ENCODE measurements at places on chromosomes 5 and 9.
A peak's percentile ranks its signal among the peaks of the same experiment; 100 is the strongest.

GRCh38 chr5:73436535-73437100, 12.0 kb downstream of the FOXD1 start:
- peak overlapping the region; percentile 49 for H3K4me3 ChIP-seq
- no peak overlapping the region for H3K27ac ChIP-seq
- H3K4me1 ChIP-seq, result no peaks in the 10 kb centered on the region

GRCh38 chr5:169805527-169805934, 168.5 kb downstream of the DOCK2 start:
- H3K27me3 ChIP-seq, result no peaks in the 10 kb centered on the region
- no peaks in the 10 kb centered on the region for H3K36me3 ChIP-seq
- no peaks in the 10 kb centered on the region for H3K4me1 ChIP-seq
- DNase-seq, result no peak

- no peaks in the 10 kb centered on the region for H3K36me3 ChIP-seq
- no peaks in the 10 kb centered on the region for H3K27me3 ChIP-seq
- no peak overlapping the region for H3K4me3 ChIP-seq
- no peak overlapping the region for H3K27ac ChIP-seq
- no peaks in the 10 kb centered on the region for H3K4me1 ChIP-seq
These were observed 672.5 kb downstream of the PRELID2 start for GRCh38 chr5:145162626-145163025.

DNA sequence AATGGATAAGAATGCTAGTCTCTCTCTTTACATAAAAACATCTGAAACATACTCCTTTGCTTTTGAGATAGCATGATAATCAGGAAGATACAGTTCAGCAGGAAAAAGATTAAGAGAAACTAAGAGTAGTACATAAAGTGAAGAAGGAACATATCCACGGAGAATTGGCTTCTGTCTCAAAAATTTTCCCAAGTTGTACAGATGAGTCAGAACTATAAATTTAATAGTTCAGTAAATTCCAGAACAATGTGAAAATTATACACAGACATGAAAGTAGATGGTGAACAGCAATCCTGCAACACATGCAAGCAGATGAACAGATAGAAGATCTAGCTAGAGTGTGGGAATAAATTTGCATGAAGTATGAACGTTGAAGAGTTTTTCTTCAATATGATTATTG, 691.4 kb upstream of the RIOK2 start:
- H3K4me3 ChIP-seq, result no peak overlapping the region
- DNase-seq, result no peak
- H3K27me3 ChIP-seq, result no peaks in the 10 kb centered on the region
- H3K36me3 ChIP-seq, result no peaks in the 10 kb centered on the region
- no peak overlapping the region for H3K27ac ChIP-seq

GRCh38 chr5:39986614-39987013, 561.8 kb upstream of the DAB2 start:
- no peak overlapping the region for H3K27ac ChIP-seq
- no peak for DNase-seq
- H3K36me3 ChIP-seq, result no peaks in the 10 kb centered on the region
- H3K4me1 ChIP-seq, result no peaks in the 10 kb centered on the region
- H3K4me3 ChIP-seq, result no peak overlapping the region

DNA sequence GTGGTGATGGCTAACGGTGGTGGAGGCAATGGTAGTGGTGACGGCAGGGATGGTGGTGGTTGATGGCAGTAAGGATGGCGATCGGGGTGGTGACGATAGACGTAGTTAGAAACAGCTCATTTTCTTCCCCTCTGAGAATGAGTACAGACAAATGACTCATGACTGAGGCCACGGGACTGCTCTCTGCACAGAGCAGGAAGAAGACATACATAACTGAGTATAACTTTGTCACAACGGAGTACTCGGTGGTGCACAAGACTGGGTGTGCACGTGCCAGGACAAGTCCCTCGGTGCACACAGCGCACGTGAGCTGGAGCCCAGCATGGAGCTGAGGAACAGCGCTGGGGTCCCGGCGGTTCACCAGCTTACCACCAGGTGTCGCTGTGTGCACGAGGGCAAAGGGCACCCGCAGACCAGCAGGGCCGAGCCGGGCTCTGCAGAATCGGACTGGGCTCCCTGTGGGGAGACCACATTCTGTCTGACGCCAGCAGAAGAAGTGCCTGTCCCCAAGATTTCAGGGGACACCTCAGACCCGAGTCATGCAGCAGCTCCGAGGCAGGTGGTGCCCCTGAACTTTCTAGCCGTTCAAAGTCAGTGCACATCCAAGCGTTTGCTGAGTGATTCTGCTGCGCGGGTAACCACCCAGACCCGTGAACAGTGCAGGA, 188.6 kb downstream of the FSTL4 start:
- H3K4me3 ChIP-seq, result no peak overlapping the region
- no peak overlapping the region for H3K27ac ChIP-seq
- peak; percentile 48 for DNase-seq
- H3K4me1 ChIP-seq, result no peaks in the 10 kb centered on the region

DNA sequence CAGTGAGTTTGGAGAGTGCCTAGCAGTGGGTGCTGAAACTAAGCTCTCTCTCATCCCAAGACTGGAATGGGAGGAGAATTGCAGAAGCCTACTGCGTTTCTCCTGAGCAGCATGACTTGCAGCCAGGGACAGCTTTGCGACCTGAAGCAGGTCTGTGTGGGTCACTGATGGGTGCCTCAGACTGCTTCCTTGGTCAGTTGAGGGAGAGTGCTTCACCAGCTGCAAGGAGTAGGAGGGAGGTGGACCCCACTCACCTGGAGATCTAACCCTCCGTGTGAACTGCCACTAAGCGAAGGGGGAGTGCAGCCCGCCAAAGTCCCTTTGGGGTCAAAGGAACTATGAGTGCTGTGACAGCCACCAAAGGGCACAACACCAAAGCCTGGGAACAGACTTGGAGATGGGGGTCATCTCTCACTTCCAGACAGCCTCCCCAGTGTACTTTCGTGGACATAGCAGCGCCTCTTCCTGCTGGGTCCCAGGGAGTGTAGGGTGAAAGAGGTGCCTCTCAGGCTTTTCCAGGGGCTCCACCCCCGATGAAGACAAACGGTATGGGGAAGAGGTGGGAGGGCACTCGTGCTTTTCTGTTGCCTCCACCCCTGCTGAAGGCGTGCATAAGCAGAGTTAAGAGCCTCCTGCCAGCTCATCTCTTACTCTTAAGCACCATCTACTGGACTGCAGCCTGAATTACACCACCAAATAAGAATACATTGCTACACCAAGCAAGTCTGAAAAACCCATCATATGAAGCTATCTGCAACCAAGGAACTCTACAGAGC, 34.3 kb upstream of the MACIR start:
- 0 out of 2 replicates have a peak overlapping the region, but pooled peaks have one; percentile 19 for H3K4me3 ChIP-seq
- H3K36me3 ChIP-seq, result no peaks in the 10 kb centered on the region
- H3K27ac ChIP-seq, result no peak overlapping the region
- no peaks in the 10 kb centered on the region for H3K27me3 ChIP-seq
- no peaks in the 10 kb centered on the region for H3K4me1 ChIP-seq
- peak; percentile 81 for DNase-seq

GRCh38 chr9:112349008-112349333, 15.6 kb upstream of the PTBP3 start:
- no peaks in the 10 kb centered on the region for H3K36me3 ChIP-seq
- H3K27ac ChIP-seq, result no peak overlapping the region
- DNase-seq, result no peak

DNA sequence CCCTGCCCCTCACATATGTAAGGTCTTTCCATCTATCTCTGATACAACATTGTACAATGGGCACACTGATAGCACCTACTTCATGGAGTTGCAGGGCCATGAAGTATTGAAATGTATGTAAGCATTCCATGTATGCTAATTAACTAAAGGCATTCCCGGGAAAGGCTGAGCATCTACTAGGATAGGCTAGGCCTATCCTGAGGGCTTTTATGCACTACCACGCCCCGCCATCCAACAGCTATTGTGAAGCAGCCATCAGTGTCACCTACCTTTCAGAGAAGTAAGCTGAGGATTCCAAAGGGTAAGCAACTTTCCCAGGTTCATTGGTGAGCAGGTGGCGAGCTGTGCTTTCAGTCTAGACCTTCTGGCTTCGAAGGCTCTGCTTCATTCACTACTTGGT, 47.6 kb downstream of the NSG2 start:
- no peaks in the 10 kb centered on the region for H3K4me1 ChIP-seq
- no peaks in the 10 kb centered on the region for H3K36me3 ChIP-seq
- no peak overlapping the region for H3K27ac ChIP-seq
- H3K27me3 ChIP-seq, result no peaks in the 10 kb centered on the region
- H3K4me3 ChIP-seq, result no peak overlapping the region

- no peaks in the 10 kb centered on the region for H3K36me3 ChIP-seq
- H3K4me3 ChIP-seq, result no peak overlapping the region
- no peak for DNase-seq
- no peaks in the 10 kb centered on the region for H3K27me3 ChIP-seq
- H3K4me1 ChIP-seq, result no peaks in the 10 kb centered on the region
- no peak overlapping the region for H3K27ac ChIP-seq
These were observed 39.0 kb downstream of the PRKACG start for GRCh38 chr9:68974901-68975300.

GRCh38 chr5:177498013-177498787, 796 bp upstream of the PDLIM7 start:
- no peak for DNase-seq
- H3K4me1 ChIP-seq, result peaks cover 22% of the 10 kb centered on the region
- H3K27ac ChIP-seq, result no peak overlapping the region
- H3K27me3 ChIP-seq, result peaks cover 21% of the 10 kb centered on the region

GRCh38 chr9:15873573-15874177, 320.8 kb downstream of the CCDC171 start:
- H3K4me1 ChIP-seq, result no peaks in the 10 kb centered on the region
- no peak overlapping the region for H3K27ac ChIP-seq

- H3K4me1 ChIP-seq, result 0 out of 2 replicates have a peak, but pooled peaks cover 3% of the 10 kb centered on the region
- H3K27ac ChIP-seq, result no peak overlapping the region
- no peak overlapping the region for H3K4me3 ChIP-seq
- no peaks in the 10 kb centered on the region for H3K27me3 ChIP-seq
- no peak for DNase-seq
These were observed 9.0 kb upstream of the IFNA8 start for GRCh38 chr9:21399956-21400355.

- no peaks in the 10 kb centered on the region for H3K27me3 ChIP-seq
- H3K4me1 ChIP-seq, result peaks cover 15% of the 10 kb centered on the region
- no peak for DNase-seq
- peak overlapping the region; percentile 74 for H3K27ac ChIP-seq
These were observed 247.7 kb upstream of the ANKRD55 start for GRCh38 chr5:56480705-56481427.

DNA sequence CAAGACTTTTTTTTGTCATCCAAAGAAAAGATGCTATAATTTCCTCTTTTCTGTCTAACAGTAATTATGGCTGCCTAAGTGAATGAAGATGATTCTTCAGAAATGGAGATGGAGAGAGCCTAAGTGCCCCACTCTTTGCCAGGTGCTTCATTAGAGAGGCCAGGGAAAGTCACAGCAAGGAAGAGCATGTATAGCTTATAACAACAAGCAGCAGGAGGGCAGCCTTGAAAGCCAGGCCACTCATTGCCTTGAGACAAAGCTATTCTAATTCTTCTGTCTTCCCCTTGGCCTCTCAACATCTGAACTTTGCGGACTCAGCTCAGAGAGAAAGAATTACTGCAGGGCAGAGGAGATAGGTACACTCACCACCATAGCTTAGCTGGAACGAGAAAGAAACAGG, 112.0 kb upstream of the ZNF366 start:
- no peak overlapping the region for H3K4me3 ChIP-seq
- no peak overlapping the region for H3K27ac ChIP-seq
- no peaks in the 10 kb centered on the region for H3K27me3 ChIP-seq
- DNase-seq, result no peak
- no peaks in the 10 kb centered on the region for H3K4me1 ChIP-seq

DNA sequence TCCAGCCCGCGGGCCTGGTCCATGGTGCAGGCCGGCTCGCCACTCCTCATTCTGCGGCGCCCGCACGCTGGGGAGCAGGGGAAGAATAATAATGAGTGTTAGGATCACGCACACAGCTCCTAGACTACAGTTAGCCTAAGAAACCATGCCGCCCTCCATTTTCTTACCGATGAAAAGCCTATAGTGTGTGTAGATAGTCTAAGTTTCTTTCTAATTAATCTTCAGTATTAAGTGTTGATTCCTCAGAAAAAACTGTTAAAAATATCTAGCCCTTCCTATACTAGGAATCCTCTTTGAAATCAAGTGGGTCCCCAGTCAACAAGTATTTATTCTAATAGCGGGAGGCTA, 9.3 kb downstream of the ZBED3 start:
- no peaks in the 10 kb centered on the region for H3K36me3 ChIP-seq
- DNase-seq, result no peak
- no peaks in the 10 kb centered on the region for H3K4me1 ChIP-seq
- H3K4me3 ChIP-seq, result no peak overlapping the region
- no peak overlapping the region for H3K27ac ChIP-seq
- H3K27me3 ChIP-seq, result no peaks in the 10 kb centered on the region

GRCh38 chr9:37528652-37529471, 43.1 kb downstream of the POLR1E start:
- H3K4me3 ChIP-seq, result peak overlapping the region; percentile 60
- H3K4me1 ChIP-seq, result peaks cover 36% of the 10 kb centered on the region
- H3K36me3 ChIP-seq, result no peaks in the 10 kb centered on the region
- no peaks in the 10 kb centered on the region for H3K27me3 ChIP-seq
- DNase-seq, result peak; percentile 96

GRCh38 chr5:64096771-64097170, 68.9 kb upstream of the RNF180 start:
- no peak overlapping the region for H3K27ac ChIP-seq
- H3K27me3 ChIP-seq, result no peaks in the 10 kb centered on the region
- no peak for DNase-seq
- no peak overlapping the region for H3K4me3 ChIP-seq
- no peaks in the 10 kb centered on the region for H3K4me1 ChIP-seq

GRCh38 chr9:19127871-19128500, 694 bp upstream of the PLIN2 start:
- peak overlapping the region; percentile 72 for H3K4me3 ChIP-seq
- DNase-seq, result no peak
- no peaks in the 10 kb centered on the region for H3K4me1 ChIP-seq

GRCh38 chr5:6348476-6349000, 29.8 kb downstream of the MED10 start:
- H3K27ac ChIP-seq, result no peak overlapping the region
- no peaks in the 10 kb centered on the region for H3K36me3 ChIP-seq
- no peak overlapping the region for H3K4me3 ChIP-seq
- H3K4me1 ChIP-seq, result no peaks in the 10 kb centered on the region
- H3K27me3 ChIP-seq, result no peaks in the 10 kb centered on the region
- DNase-seq, result no peak

DNA sequence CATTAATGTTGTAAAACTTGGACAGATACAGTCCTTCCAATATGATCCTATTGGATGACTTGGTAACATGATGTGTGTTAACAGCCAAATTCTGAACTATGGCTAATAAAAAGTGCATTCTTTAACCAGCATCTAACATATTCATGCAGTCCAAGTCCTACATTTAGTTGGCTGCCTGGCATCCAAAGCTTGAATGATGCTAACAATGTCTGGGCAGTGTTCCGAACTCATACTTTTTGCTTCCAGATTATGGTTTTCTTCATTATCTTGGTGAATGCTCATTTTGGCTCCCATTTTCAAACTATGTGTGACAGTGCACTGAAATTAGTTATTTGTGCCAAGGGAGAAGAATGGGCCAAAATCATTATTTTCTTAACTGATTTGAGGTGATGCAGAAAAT, 2.8 kb downstream of the FAM174A start:
- peaks cover 11% of the 10 kb centered on the region for H3K4me1 ChIP-seq
- H3K4me3 ChIP-seq, result no peak overlapping the region
- no peak overlapping the region for H3K27ac ChIP-seq
- DNase-seq, result no peak
- H3K27me3 ChIP-seq, result no peaks in the 10 kb centered on the region
- H3K36me3 ChIP-seq, result no peaks in the 10 kb centered on the region

GRCh38 chr5:178690208-178690607, 40.3 kb downstream of the ZNF354A start:
- H3K27me3 ChIP-seq, result peaks cover 4% of the 10 kb centered on the region
- H3K4me1 ChIP-seq, result no peaks in the 10 kb centered on the region
- H3K4me3 ChIP-seq, result no peak overlapping the region
- DNase-seq, result no peak

All from MM.1S (cell line).